ENCODE measurements at places on chromosomes 5 and 9.
A peak's percentile ranks its signal among the peaks of the same experiment; 100 is the strongest.

DNA sequence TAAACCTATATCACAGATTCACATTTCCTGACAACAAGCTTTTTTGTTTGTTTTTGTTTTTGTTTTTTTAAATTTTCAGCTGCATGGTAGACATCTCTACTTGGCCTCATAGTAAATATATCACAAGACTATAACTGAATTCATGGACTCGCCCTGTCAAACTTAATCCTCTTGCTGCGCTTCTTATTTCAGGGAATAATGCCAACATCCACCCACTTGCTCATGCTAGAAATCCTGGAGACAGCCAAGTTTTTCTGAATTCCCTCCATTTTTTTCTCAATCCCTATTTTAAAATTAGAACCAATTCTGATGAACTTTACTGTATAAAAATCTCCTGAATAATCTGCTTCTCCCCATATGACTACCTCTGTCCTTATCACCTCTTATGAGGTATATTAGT is 283.6 kb upstream of the RPS23 start:
- DNase-seq = no peak

GRCh38 chr5:180387798-180388197 is 34.7 kb upstream of the GFPT2 start:
- no peak for DNase-seq

DNA sequence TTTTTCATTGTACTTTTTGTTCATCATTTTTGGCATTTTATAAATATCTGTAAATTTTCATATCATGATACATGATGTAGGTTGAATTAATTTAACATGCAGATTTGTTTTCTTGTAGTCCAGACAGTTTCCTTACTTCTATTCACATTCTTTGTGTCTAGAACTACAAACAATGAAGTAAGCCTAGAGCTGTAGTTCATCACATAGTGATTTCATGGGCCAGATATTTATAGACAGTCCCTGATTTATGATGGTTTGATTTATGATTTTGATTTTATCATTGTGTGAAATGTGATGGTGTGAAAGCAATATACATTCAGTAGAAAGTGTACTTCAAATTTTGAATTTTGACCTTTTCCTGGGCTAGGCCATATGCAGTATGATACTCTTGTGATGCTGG is 139.0 kb downstream of the ARHGEF28 start:
- no peak for DNase-seq

GRCh38 chr5:173278641-173279040 is 43.6 kb upstream of the NKX2-5 start:
- no peak for DNase-seq

DNA sequence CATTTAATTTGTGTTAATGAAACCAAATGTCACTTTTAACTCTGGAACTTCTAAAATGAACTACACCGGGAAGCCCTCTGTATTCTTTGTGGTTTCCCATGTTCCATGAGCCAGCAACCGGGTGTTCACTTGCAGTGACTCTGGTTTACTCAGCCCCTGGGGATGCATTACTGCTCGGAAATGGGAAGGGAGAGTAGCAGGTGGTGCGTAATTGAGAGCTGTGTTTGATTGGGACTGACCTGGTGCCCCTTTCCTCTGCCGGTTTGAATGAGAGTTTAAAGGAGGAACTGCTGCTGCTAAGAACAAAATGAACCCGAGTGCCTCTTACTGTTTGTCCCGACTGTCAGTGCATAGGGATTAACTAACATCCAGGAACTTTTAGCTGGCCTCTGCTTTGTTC is 100.1 kb upstream of the DHFR start:
- no peak for DNase-seq

GRCh38 chr5:172293054-172293744 is 9.6 kb upstream of the UBTD2 start:
- DNase-seq = peak; percentile 79

- no peak for DNase-seq
These were observed 70.2 kb downstream of the ECPAS start for GRCh38 chr9:111413996-111414395.

- no peak for DNase-seq
These were observed 13.9 kb upstream of the HABP4 start for GRCh38 chr9:96436063-96436455.

GRCh38 chr5:92659246-92659645 is 921.8 kb downstream of the NR2F1-AS1 start:
- DNase-seq = no peak
